ENCODE measurements at places on chromosomes 2 and 18.
A peak's percentile ranks its signal among the peaks of the same experiment; 100 is the strongest.

GRCh38 chr2:131016826-131017741 is 76.2 kb downstream of the FAM168B start:
- DNase-seq: no peak

- no peak for DNase-seq
Measured at GRCh38 chr2:60299179-60299578, 254.3 kb downstream of the BCL11A start.

DNA sequence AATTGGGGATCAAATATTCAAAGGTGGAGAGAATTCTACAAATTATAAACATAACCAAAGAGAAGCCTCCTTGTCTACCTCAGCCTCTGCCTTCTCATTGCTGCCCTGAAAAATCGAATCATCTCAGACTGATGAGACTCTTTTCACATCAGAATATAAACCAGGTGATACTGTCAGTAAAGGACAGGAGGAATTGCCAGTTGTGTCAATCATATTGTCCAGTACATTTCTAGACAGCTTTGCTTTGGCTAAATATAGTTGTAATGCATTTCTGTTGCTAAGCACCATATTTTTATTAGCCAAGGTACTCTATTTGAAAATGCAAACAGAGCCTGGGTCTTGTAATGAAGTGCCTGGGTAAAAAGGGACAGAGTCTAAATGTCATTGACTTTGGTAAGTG is 92.6 kb upstream of the TLK1 start:
- no peak for DNase-seq

GRCh38 chr2:178265851-178266250 is 71.5 kb downstream of the OSBPL6 start:
- DNase-seq: no peak

DNA sequence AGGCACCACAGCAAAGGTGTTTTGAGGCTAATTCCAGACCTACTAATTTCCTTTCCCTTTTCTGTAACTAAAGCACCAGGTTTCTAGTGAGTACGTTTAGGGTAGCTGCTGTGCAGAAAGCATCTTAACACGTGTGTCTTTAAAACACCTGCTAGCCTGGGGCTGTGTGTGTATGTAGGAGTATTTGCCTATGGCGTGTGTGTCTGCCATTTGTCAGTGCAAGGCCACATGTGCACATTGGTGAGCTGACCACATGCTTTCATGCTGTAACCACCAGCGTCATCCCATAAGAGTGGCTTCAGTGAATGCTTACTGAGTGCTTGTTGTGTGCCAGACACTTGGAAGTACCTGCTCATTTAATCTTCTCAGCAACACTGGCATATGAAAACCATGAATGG is 241.6 kb downstream of the SEPTIN10 start:
- DNase-seq: no peak

DNA sequence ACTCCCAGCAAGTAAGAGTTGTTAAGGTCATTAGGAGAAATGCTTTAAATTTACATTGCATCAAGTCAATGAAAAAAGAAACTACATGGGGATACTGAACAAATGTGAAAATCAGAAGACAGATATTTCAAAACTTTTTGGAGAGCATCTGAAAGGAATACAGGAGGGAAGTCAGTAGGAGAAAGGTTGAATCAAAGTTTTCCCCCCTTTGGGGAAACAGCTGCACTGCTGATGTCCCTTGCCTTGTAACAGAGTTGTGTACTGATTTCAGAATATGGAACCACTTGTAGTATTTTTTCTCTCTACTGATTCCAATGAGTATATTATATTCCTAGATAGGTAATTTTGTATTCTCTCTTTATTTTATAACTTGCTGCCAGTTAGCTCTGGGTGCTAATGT is 592.5 kb upstream of the ZEB2 start:
- DNase-seq: no peak

GRCh38 chr2:47528874-47529273 is 125.9 kb downstream of the MSH2 start:
- no peak for DNase-seq

DNA sequence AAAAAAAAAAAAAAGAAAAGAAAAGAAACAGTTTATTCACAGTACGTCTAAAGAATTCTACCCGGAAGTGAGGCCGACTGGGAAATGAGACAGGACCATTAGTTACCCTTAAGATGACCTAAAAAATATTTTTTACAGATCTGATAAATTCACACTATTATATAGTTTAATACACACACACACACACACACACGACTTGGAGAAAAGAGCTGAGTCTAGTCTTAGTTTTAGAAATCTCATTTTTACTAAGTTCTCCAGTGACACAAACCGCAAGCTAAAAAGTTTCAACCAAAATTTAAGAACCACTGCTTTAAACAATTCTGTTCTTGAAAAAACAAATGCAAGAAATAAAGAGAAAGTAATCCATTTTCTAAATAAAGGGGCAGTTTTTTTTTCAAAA is 27.1 kb downstream of the ST3GAL5 start:
- no peak for DNase-seq

GRCh38 chr2:27754138-27754588 is 17.4 kb upstream of the MRPL33 start:
- peak; percentile 87 for DNase-seq

DNA sequence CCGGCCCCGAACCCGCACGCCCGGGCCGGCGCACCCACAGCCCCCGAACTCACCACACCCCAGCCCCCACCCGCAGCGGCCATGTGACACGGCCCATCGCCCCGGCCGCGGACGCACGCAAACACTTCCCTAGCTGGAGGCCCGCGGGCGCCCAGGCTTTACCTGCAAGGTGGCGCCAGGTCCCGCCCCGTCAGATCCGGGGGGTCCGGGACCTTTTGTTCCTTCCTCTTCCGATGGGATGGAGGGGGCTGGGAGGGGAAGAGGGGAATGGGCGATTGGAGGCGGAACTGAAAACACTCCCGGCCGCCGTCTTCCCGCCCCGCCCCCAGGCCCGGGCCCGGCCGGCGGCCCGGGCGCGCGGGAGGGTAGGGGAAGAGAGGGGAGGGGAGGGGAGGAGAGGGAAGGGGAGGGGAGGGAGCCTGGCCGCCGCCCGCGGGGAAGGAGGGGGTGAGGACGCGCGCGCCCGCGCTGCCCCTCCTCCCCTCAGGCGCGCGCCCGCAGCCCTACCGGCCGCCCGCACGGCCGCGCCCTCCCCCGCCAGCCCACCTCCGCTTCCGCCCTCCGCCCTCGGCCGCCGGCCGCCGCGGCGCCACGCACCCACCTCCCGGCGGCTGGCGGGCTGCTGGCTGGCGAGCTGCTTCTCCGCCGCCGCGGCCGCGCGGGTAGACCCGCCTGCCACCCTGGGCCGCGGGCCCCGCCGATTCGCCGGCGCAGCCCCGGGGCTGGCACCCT is at the start of gene SMAD2:
TSS of gene SMAD2 (minus strand) at position 461 of the 732 bp plus-strand sequence. CDS start 33,903 bp downstream, outside the sequence.
- peak; percentile 90 for DNase-seq

DNA sequence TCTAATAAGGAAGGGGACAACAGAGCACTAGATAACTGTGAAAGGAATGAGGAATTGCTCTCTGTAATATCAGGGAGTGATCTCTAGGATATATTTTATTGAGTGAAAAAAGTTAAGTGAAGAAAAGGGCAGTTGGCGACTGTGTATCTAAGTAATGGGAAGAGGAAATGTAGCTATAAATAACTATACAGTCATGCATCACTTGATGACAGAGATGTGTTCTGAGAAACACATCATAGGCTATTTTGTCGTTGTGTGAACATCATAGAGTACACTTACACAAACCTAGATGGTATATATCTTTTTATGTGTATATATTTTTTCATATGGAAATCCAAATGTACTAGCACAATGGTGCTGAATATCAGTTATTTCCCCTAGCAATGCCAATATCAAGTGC is 329.3 kb downstream of the TXNL1 start:
- DNase-seq: no peak

DNA sequence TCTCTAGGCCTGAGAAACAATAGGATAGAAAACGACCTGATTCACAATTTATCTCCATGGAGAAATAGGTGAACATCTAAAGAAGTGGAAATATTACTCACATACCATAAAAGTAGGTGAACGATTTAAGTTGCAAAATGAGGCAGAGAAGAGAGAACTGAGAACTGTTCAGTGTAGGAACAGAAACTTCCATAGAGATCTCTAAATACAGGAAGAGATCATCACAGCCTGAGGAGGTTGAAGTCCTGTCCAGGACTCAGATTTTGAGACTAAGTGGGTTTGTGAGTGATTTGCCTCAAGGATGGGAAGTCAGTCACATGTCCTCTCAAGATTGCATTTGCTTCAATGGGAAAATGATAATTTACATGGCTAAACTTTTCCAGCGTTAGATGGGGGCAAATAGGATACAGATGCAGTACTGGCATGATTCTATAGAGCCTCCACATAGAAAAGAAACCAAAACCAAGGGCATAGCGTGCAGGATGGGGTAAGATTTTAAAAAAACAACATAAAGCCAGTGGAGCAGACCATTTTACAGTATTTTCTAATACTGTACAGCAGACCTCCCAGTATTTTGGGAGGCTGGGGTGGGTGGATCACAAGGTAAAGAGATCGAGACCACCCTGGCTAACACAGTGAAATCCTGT is 68.8 kb downstream of the MEP1B start:
- no peak for DNase-seq

GRCh38 chr2:9410108-9410507 is 13.2 kb downstream of the ITGB1BP1 start:
- peak; percentile 26 for DNase-seq

- no peak for DNase-seq
Measured at GRCh38 chr2:60523963-60524362, 29.5 kb downstream of the BCL11A start.

- DNase-seq: no peak
Measured at GRCh38 chr2:160837416-160837815, 322.8 kb upstream of the TANK start.

DNA sequence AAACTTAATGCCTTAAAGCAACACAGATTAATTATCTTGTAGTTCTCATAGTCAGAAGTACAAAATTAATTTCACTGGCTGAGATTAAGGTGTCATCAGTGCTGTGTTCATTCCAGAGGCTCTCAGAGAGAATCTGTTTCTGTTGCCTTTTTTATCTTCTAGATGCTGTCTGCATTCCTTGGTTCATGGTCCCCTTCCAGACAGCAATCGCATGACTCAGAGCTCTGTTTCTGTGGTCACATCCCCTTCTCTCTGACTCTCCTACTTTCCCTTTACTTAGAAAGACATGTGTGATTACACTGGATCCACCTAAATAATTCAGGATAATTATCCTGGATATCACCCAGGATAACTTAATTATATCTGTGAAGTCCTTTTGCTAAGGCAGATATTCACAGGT is 148.6 kb downstream of the MAIP1 start:
- DNase-seq: no peak

GRCh38 chr18:45073556-45073955 is 392.9 kb downstream of the SETBP1 start:
- no peak for DNase-seq

DNA sequence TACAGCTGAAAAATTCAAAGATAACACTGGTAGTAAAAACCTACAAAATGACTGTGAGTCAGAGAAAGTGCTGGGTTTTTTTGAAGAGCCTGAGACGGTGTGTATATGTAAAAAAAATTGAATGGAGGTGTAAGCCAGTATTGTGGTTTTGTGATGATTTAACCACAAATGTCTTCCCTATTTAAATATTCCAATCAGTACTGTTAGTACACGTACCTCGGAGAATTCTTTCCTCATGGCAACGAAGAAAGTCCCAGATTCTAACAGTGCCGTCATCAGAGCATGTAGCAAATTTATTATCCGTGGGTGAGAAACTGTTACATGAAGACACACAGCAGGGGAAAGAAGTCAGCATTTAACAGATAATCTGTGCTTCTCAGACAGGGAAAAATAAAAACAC is 48.1 kb downstream of the WDR33 start:
- no peak for DNase-seq

DNA sequence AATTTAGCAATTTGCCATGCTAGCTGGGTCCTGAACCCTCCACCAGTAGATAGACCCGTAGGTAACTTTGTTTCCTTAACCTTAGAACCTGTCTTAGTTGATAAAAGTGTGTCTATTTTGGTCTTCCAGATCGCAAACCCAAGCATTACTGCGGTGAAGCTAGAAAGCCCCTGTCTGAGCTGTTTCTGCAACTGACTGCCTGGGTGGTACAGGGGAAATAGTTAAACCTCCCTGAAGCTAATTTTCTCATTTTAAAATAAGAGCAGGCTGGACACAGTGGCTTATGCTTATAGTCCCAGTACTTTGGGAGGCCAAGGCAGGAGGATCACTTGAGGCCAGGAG is 101.7 kb upstream of the MSH2 start:
- DNase-seq: no peak

GRCh38 chr2:36059691-36060090 is 295.9 kb upstream of the CRIM1 start:
- no peak for DNase-seq

DNA sequence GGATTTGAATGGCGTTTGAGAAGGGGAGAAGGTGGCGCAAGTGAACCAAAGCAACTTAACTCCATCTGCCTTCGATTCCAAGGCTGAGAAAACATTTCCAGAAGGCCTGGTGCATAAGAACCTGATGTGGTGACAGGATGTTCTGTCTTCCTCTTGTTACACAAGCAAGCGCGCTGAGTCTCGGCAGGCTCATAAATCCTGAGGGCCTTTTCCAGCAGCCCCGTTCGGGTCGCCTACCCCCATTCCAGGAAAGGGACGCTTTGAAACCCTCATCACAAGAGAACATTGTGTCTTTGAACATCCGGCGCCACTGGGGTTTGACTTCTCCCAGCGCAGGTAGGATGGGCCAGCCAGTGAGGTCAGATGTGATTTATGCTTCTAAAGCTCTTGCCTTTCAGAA is 403.5 kb downstream of the SETBP1 start:
- DNase-seq: no peak
